ENCODE measurements at places on chromosomes 4 and X.

DNA sequence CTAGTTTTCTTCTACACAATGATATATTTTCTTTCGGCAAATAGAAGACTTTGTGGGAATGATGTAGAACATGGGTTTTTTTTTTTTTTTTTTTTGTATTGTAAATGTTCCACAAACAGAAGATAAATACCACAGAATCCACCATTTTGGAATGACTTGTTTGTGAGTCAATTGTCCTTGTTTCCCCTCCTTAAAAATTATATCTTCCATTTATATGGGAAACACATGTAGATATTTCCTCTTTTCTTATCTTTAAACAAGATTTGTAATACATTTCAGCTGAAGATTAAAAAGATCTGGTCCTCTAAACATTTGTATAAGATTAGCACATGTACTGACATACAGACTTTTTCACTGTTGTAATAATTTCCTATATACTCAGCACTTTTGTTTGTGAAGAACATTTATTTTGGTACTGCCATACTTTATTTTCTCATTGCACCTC lies 304.6 kb downstream of the SPRY1 start:
- no peak for DNase-seq

GRCh38 chr4:87310691-87311335 lies 11.9 kb downstream of the HSD17B13 start:
- no peak for DNase-seq

DNA sequence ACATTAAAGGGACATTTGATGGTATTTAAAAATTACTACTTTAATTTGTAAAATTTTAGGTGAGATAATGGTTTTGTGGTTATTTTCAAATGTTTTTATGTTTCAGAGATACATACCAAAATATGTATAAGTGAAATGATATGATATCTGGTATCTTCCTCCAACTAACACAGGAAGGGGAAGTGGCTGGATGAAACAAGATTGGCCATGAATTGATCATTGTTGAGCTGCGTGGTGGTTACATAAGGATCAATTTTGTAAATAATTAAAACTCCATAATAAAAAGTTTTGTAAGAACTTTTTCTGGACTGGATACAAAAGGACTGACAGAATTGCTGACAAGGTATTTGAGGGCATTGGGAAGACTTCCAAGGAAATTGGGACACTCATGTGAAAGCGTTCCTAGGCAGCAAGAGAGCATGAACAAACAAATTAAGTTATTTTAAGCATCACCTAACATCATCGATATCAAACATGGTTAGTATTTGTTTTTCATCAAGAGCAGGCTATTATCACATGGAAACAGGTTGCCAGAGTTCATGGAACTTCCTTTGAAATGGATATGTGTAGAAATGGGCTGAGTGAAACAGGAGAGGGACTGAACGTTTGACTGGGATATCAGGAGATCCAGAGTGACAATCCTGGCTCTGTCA lies 4.4 kb upstream of the PGM2 start:
- DNase-seq: no peak

GRCh38 chr4:109703664-109704361 lies 568 bp upstream of the CASP6 start:
- no peak for DNase-seq

GRCh38 chr4:120922381-120923206 lies at the start of gene PRDM5:
TSS of gene PRDM5 (minus strand) at chr4:120922726. CDS start at chr4:120922608, 118 bp downstream.
- DNase-seq: peak; percentile 77

GRCh38 chr4:111630705-111631104 lies 514.5 kb upstream of the FAM241A start:
- DNase-seq: no peak

DNA sequence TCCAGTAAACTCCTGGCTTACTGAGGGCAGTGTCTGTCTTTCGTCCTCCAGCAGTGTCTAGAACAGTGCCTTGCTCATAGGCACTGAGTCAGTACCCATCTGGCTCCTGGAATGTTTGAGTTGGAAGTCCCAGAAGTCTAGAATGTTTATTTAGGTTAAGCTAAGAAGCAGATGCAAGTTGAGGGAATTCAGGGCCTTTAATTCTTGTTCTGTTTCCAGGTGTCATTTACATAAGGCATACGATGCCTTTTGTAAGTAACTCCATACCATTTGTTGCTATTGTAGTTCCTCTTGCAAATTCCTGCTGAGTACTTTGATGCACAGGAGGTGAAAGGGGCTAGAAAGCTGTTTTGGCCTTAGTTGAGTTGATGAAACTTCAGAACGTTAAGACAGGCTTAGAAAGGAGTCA lies 22.2 kb downstream of the ARHGAP10 start:
- no peak for DNase-seq

GRCh38 chr4:74621616-74622015 lies 172.7 kb downstream of the BTC start:
- no peak for DNase-seq

DNA sequence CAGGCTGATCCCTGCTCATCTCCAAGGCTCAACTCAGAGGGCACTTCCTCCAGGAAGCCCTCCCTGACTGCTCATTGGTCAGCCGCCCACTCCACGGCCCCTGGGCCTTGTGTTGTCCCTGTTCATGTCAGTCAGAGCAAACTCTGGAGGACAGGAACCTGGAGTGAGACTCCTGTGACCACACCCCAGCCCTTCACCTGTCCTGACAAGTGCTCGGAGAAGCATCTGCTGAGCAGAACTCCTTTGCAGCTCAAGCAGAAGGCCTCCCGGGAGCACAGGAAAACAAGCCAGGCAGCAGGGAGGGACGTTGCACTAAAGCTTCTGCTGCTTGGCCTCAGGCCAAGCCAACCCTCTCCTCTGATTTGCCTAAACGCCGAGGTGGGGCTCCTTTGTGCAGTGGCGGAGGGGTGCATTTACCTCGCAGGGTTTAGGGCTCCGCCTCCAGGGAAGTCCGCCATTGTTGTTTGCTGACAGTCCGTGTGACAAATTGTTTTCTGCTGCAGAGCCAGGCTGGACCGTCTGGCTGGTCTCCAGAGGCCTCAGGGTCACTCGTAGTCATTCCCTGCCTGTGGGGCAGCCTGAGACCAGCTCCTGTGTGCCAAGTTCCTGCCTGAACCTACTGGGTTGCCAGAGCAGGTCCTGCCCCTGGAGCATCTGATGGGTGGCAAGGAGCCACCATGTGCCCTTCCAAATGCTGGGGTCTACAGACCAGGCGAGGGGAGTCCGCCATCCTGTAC lies 61.8 kb downstream of the C4orf50 start:
- peak; percentile 36 for DNase-seq

DNA sequence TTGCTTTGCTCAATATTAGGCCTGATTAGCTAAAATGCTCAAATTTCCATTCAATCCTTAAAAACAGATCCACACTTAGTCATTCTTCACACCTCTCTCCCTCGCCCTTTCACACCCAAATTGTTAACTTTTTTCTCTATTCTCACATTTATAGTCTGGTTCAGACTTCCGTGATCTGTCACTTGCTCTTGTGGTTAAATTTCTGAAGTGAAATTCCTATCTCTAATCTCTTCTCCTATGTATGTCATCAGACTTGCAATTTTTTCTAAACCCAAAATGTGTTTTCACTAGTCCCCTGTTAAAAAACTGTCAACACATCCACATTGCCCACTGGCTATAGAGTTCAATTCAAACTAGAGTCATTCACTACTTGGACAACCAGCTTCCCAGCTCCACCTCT lies 63.2 kb downstream of the SNCA start:
- DNase-seq: no peak
